ENCODE measurements at places on chromosomes 2 and 18.

GRCh38 chr2:127906206-127906926 lies 20.6 kb upstream of the AMMECR1L start:
- DNase-seq = no peak

DNA sequence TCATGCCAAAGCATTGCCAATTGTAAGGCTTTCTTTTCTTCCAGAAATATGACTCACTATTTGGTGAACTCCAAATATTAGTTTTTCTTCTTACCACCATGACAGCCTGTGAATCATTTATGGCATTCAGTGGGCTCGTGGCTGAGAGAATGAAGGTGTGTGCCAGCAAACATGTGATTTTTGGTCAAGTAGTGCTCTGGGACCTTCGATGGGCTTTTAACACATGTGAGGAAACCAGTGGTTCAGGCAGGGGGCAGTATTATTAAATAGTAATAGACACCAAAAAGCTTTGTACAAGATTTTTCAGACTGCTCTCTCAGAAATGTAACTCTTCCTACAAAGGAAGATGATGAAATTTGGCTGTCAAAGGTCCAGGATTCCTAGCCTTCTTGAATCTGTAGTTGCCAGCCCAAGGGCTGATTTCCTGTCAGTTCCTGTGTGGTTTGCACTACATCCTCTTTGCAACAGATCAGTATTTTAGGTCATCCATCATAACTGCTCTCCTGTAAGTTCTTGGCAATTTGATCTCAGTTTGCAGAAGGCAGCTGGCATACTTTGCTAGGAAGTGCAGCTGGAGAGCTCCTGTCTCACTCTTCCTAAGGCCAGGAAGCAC lies 64.3 kb downstream of the BABAM2 start:
- peak; percentile 98 for DNase-seq

- DNase-seq = no peak
Measured at GRCh38 chr2:30512243-30512886, 65.3 kb downstream of the LCLAT1 start.

DNA sequence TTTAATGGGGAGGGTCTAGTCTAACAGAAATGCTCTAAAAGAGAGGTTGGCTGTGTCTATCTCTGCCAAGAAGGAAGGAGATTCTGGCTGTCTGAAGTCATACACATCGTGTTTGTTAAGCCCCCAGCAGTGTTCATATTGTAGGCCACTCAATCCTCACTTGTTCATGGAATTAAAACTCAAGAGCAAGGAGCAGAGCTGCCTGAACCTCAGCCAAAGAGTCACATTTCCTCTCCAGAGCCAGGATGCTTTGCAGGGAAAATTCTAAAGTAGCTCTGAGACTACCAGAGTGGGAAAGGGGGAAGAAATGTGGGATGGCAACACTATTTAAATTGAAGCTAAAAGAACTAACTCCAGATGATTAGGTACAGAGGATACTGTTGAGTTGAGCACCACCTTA lies 190.7 kb upstream of the CXCR4 start:
- DNase-seq = no peak

Data from fibroblast of skin of left quadriceps (primary cell).